ENCODE measurements at places on chromosomes 4 and X. TPM values are rescaled to one million over a fixed set of nuclear protein-coding genes. Genes with fewer than 3 reads are reported as not detected.

DNA sequence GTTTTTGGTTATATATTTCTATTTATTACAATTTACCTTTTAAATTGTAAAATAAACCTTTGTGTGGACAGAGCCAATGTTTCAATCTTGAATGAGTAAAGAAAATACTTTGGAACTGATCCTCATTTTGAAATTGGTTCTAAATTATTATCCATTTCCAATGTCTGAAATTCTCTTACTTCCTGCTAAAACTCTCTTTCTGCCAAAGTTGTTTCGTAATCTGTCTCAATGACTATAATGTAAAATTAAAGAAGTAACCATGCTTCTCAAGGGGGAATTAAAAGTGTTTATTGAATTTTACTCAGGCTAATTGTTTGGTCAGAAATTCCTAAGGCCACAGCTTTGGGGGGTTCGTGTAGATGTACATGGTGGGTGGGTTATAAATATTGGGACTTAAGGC is 34.8 kb downstream of the YIPF6 start:
- DNase-seq: no peak

GRCh38 chr4:112093636-112094202 is 51.5 kb upstream of the FAM241A start:
- no peak for DNase-seq

FGFBP1 gene
- not detected for total RNA-seq

NLGN4X gene
- total RNA-seq: 0.09 TPM

DNA sequence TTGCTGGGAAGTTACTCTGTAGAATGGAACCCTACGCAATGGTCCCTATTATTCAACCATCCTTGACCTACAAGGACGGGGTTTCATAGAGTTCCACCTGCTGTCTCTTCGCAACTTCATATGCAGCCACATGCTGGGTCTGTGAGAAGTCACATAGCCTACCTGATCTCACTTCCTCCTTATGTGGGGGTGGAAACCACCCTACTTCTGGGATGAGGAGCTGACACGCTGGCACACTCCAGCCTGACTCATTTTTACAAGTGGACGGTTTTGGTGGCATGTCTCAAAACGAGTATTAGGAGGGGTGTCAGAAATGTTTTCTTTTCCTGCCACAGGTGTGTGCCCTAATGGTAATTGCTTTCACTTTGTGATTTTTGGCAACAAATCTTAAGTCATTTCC is 36.8 kb upstream of the ARSD start:
- DNase-seq: no peak

All from activated T-helper 2 cell treated with anti-CD3 and anti-CD28 coated beads, Interferon-gamma antibody, Interleukin-2, Interleukin-4, amounts not matched to agents 10 μg/mL and 5 μg/mL and 100 μg/mL, durations not matched to agents 14 hours and 24 hours and 36 hours (primary cell).